Naive thymus-derived CD8-positive, alpha-beta T cell (primary cell): ENCODE measurements at places on chromosomes 7 and 10.

- no peak for DNase-seq
Observed at GRCh38 chr7:110569486-110570205, 521.3 kb upstream of the LRRN3 start.

DNA sequence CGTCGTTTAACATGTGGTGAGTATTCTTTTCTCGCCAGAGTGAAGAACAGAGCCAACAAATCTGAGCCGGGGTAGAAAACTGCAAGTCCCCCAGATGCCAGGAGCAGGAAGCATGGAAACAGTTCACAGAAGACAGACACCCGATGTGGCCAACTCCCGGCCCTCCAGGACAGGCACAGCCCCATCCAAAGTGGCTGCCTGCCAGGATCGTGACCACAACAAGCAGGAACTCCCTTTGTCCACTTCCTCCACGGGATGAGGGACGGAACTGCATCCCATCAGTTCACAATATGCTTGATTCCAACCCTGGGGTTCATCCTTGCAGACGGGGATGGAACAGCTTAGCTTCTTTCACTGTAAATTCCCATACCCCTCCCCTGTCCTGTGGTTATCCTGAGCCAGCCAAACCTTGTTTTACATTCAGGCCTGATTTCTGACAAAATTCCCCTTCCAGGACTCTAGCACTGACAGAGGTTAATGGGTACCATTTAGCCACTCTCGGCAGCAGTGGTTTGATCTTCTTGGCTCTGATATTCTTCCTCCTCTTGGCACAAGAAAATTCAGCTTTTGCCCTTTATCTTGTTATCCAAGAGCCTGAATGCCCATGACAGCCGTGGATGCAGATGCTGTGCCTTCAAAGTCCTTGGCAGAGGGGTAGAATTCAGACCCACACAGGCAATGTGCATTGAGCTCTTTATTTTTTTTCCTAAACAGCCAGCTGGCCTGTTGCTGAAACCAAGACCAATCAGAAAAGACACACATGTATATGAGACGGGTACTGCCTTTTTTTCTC is 105.5 kb upstream of the FAM204A start:
- no peak for DNase-seq

DNA sequence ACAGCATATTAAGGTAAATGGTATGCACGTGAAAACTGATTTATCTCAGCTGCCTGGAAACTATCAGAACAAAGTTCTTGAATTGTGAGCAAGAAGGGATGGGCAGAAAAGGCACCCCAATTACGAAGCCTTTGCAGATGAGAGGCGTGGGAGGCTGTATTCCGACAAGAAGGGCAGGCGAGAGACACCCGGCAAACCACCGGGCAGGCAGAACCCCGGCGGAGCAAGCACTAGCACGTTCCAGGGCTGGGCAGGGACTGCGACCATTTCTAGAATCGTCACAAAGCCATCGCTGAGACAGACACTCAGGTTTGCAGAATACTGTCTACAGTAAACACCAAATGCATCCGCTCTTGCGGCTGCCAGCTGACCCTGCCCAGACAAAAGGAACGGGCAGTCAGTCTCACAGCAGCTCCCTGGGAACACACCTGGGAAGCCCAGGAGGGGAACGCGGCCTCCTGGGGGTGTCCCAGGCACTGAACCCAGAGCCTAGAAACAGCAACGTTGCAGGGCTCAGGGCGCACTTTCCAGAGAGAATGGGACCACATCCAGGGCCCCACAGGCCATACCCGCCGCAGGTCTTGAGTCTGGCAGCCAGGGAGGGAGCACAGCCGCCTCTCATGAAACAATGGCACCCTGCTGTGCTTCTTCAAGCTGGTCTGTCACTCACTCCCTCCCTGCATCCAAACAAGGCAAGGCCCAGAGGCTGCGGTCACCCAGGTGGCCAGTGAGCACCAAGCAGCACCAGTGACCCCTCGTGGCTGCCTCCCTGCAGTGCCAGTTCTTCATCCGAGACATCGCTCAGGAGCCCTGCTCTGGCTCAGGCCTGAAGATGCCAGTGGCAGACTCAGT is 261.9 kb downstream of the PTPRN2 start:
- no peak for DNase-seq

DNA sequence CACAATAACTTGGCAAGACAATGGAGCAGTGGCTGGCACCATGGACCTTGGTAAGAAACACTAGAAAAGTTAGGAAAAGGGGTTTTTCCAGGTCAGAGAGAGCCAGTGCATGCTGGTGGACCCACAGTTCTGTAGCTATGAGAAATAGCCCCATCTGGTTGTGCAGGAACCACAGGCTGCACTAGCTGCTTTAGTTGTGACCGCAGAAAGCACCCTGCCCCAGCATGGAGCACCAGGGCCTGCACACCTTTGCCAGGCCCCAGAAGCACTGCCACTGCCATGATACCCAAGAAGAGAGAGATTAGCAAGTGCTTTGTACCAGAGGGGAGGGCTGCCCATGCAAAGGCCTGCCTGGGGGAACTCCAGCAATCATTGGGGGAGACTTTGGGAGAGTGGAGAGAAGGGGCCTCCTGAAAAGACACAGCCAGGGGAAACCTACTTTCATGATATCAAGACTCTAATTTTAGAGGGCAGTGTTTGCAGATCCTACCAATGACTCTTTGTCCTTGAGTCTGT is 256.1 kb upstream of the C7orf33 start:
- no peak for DNase-seq

GRCh38 chr7:155464183-155464582 is 6.3 kb downstream of the EN2 start:
- no peak for DNase-seq

GRCh38 chr7:82594665-82595064 is 151.1 kb upstream of the CACNA2D1 start:
- no peak for DNase-seq

DNA sequence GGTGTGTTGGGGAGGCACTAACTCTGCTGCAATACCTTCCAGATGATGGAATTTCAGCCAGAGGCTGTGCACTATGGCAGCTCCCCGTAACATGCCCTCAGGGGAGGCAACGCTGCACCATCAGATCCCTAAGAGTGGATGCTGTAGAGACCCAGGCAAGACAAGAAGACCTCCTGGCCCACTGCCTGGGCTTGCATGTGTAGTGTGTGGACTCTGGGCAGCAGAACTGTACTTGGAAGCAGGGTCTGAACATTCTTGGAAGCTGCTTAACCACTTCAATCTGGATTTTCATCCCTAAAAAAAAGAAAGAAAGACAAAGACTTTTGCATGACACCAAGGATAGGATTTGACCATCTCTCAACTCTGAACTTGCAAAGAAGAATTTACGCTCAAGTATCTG is 297.5 kb upstream of the NRP1 start:
- DNase-seq, result no peak

GRCh38 chr10:124640538-124641231 is 103.5 kb downstream of the FAM53B start:
- DNase-seq, result no peak

DNA sequence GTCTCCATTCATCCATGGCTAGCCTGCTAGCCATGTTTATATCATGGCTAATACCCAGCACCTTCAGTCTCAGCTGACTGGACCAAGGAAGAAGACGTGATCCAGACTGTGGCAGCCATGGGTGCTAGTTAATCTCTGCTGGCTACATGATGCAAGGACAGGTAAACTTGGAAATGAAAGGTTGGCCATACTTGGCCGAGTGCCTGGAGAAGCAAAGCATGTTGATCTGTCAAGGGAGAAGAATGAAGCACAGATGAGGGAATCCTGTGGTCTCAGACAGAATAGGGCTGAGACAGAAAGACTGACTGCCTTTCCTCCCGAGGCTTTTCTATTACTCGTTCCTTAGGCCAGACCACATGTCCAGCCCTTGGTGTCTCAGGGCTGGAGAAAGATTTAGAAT is 41.1 kb downstream of the CPVL start:
- DNase-seq, result no peak

DNA sequence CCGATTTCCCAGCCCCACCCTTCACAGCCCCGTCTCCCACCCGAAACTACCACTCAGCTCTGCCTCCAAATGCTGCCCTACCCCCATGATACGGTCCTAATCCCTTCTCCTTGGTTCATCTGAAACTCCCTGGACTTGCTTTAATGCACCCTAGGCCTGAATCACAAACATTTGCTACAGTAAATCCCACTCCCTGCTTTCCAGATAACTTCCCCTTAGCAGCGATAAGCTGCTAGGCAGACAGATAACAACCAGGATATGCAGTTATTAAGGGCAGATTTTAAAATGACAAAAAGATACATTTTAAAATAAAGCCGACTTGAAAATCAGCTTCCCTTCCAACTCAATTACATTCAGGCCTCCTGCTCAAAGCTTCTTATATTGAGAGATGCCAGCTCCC is 514.7 kb downstream of the GRID1 start:
- DNase-seq, result no peak

GRCh38 chr10:69345890-69346474 is 67.7 kb downstream of the HK1 start:
- DNase-seq, result no peak
